ENCODE measurements at places on chromosomes 1 and 21.

GRCh38 chr1:157217486-157217885 lies 79.3 kb upstream of the ETV3 start:
- DNase-seq: no peak

- no peak for DNase-seq
Measured at GRCh38 chr21:29302359-29302875, 3.7 kb downstream of the BACH1 start.

DNA sequence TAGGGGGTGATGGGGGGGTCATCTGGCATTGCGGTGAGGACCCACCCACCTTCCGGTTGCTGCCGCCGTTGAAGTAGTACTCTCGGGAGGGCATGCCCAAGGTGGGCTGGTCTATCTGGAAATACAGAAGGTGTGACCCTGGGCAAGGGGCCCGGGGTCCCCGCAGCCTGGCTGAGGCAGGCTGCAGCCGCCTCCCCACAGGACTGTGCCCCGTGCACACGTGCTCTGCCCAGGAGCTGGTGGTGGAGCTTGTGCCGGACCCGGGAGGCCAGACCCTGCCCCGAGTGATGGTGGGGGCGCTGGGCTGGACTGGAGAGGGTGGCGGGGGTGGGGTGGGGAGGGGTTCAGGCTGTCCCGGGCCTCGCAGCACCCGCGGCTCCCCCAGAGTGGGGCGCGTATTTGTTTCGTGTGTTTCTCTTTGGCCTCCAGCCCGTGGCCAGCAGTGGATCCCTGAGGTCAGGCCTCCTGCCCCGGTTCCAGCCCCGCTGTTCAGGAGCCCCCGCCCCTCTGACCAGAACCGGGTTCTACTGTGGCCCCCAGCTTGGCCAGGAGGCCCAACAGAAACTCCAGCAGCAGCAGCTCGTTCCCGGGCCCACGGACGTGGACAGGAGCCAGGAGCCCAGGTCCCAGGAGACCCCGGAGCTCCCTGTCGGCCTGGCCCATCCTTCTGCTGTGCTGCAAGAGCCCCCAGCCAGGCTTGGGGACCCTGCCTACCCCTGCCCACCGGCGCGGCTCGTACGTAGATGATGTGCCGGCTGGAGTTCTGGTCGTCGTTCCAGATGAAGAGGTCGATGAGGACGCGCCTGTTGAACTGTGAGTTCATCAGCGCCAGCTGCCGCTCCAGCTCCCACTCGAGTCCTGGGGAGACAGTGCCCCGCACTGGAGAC lies 19.2 kb downstream of the PRXL2B start:
- DNase-seq: no peak

- DNase-seq: no peak
Measured at GRCh38 chr1:67514300-67514699, 84.1 kb upstream of the SERBP1 start.

GRCh38 chr21:28781602-28782276 lies 210.9 kb downstream of the LTN1 start:
- DNase-seq: peak; percentile 15

DNA sequence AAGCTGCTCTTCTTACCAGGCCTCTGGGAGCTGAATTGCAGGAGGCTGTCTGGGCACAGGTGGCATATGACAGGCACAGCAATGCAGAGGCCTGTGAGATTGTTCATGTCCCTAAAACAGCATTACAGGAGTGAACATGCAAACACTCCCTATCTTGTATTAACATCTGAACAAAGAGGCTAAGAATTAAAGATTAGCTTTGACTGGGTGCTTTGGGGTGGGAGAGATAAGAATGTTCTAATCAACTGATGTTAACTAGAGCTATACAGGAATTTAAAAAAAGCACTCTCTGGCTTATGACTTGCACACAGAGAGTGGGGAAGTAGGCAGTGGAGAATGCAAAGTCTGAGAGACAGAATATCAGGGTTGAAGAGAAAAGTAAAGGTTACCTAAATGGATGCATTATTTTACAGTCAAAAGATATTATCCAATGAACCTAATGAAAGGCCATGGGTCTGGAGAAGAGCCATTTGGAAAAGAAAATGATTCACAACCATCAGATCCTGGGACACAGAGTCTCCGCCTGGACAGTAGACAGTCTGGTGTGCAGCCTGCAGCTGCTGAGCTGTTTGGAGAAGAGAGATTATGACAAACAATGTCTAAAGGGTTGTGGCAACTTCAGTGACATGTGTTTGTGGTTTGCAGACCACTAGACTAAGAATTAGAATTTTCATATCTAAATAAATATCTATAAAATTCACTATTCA lies 20.2 kb downstream of the DPT start:
- DNase-seq: no peak

- DNase-seq: no peak
Measured at GRCh38 chr21:41979751-41980369, 26.0 kb upstream of the C2CD2 start.

DNA sequence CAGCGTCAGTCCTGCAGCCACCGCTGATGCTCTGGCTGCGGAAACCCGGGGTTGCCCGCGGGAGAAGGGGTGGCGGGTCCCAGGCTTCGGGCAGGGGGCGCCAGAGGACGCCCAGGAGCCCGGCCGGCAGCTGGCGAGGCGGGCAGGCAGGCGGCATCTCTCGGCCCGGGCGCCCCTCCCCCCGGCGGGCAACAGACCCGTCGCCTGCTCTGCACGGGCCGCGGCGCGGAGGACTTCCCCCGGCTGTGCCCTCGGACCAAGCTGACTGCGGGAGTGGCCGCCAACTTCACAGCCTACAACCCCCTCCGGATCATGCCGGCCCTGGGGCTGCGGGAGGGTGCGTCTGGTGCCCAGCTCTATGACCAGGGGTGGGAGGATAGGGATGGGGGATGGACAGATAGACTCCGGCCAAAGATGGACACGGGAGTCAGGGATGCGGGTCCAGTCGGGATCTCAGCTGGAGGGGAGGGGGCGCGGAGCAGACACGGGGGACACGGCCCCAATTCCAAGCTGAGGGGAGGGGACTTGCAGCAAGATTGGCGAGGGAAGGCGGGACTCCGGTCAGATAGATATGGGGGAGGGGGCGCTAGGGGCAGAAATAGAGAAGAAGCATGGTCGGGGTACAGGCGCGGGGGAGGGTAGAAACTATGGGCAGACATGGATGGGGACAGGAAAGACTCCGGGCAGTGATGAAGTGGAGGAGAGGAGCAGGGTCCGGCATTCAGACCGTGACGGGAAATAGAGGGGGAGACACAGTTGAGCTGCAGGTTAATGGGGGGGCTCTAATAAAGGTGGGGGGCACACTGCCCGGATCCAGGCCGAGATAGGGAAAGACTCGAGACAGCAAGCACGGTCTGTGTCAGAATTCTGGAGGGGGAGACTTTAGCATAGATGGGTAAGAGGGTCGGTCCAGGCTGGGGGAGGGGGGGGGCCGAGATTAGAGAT lies 1.1 kb downstream of the ADGRB2 start:
- peak; percentile 17 for DNase-seq

DNA sequence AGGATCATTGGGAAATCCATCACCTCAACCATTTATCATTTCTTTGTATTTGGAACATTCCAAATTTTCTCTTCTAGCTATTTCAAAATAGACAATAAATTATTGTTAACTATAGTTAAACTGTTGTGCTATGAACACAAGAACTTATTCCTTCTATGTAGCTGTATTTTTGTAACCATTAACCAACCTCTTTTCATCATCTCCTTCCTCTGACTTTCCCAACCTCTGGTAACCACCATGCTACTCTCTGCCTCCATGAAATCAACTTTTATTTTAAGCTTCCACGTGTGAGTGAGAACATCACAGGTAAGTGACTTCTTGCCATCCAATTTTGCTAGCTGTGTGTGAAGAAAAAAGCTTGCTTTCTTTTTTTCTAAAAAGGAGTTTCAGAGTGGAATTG lies 418 bp downstream of the IFI44L start:
- DNase-seq: peak; percentile 30

DNA sequence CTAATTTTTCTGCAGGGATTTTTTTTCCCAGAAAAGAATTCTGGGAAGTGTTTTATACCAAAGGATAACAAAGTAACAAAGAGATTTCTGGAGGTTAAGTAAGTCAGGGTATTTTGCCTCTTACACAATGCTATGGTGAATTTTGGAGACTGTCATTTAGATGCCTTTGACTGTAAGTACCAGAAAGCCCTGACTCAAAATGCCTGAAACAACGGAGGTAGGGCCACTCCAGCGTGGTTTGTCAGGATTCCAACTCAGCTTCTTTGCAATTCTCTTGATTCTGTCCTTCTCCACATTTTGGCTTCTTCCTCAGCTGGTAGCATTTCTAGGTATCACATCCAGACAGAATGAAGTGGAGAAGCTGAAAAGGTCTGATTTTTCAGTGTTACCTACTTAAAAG lies 106.5 kb downstream of the UCHL5 start:
- no peak for DNase-seq

- DNase-seq: no peak
Measured at GRCh38 chr1:44305962-44306422, 49.1 kb downstream of the ERI3 start.

DNA sequence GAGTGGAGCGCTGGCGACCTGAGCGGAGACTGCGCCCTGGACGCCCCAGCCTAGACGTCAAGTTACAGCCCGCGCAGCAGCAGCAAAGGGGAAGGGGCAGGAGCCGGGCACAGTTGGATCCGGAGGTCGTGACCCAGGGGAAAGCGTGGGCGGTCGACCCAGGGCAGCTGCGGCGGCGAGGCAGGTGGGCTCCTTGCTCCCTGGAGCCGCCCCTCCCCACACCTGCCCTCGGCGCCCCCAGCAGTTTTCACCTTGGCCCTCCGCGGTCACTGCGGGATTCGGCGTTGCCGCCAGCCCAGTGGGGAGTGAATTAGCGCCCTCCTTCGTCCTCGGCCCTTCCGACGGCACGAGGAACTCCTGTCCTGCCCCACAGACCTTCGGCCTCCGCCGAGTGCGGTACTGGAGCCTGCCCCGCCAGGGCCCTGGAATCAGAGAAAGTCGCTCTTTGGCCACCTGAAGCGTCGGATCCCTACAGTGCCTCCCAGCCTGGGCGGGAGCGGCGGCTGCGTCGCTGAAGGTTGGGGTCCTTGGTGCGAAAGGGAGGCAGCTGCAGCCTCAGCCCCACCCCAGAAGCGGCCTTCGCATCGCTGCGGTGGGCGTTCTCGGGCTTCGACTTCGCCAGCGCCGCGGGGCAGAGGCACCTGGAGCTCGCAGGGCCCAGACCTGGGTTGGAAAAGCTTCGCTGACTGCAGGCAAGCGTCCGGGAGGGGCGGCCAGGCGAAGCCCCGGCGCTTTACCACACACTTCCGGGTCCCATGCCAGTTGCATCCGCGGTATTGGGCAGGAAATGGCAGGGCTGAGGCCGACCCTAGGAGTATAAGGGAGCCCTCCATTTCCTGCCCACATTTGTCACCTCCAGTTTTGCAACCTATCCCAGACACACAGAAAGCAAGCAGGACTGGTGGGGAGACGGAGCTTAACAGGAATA lies 4.2 kb downstream of the TFAP2E start:
- peak; percentile 91 for DNase-seq

DNA sequence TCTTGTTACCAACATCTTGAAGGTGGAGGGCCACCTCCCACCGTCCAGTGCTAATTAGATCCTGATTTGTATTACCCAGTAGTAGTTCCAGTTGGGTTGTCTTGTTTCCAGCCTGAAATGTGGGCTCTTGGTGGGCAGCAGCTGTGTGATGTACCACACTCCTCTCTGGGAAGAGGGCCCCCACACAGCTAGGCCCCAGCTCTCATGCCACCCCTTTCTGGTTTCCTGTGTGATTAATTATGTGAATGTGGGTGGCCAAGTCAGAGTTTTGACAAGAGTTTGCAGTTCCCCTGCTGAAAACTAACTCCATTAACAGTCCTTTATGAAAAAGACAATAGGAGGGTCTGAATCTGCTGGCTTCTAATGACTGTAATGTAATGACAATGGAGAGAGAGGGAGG lies 3.8 kb downstream of the HMGB4 start:
- DNase-seq: no peak

GRCh38 chr1:201675143-201675542 lies 136.2 kb downstream of the NAV1 start:
- peak; percentile 1 for DNase-seq

DNA sequence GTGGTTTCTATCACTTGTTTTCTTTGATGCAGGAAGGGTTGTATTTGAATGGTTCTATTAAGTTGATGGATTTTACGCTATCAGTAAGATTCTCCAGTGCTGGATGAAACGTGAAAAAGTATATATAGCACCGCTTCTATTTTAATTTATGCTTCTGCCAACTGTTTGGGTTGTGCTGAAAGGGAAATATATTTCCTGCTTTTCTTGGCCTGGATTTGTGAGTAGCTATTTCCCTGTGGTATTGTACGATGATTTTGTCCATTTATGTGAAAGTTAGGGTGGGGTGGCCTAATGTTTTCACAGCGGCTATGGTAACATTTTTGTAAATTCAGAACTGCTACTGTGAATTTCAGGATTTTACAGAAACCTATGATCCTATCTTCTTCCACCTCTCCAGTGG lies 322 bp downstream of the C1orf162 start:
- DNase-seq: no peak

DNA sequence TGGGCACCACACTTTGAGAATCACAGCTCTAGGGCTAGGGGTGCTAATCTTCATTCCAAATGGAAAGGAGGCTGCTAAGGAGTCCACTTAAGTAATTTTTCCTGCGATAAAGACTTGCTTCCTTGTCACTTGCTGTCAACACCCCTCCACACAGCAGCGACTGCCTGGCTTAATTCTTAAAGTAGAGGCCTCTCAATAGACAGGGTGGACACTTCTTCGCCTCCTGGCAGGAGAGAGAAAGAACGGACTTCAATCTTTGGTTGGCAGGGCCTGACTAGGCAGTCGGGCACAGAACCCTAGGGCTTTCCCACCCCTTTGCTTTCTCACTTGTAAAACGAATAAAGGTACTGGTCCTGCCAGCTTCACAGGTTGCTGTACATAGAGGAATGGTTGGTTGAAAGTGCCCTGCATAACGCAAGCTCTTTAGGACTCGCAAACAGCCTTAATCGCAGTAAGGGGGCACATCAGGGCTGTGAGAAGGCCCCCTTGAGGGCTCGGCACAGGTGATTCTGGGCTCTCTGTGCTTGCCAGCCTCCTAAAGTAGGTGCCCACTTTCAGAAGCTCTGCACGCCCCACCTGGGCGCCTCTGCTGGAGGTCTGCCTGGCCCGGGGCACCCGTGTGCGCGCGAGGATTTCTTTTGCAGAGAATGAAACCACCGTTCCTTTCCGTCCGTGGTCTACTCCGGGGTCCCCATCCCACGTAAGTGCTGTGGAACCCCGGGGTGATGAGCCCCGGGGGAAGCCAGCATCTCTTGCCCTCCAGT lies 47.6 kb upstream of the CD34 start:
- no peak for DNase-seq

DNA sequence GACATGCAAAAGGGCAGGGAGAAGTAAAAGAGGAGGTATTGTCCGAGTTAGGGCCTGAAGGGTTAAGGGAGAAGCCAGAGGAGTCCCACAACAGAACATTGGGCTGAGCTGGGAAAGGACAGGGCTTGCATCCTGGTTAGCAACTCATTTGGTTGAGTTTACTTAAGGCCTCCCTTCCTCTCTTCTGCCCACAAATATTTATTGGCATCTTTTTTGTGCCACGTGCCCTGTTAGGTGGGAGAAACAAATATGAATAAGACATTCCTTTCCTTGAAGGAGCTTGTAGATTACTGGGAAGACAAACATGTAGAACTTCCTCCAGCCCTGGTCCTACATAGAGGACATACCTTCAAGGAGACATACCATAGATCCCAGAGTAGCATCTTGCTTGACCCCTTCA lies 53.0 kb upstream of the PRELP start:
- DNase-seq: no peak

- DNase-seq: no peak
Measured at GRCh38 chr1:178436899-178437298, 59.9 kb downstream of the CLEC20A start.

All from AML-193 (cell line).